ELR (cell line): ENCODE measurements at places on chromosomes 5 and 9.

DNA sequence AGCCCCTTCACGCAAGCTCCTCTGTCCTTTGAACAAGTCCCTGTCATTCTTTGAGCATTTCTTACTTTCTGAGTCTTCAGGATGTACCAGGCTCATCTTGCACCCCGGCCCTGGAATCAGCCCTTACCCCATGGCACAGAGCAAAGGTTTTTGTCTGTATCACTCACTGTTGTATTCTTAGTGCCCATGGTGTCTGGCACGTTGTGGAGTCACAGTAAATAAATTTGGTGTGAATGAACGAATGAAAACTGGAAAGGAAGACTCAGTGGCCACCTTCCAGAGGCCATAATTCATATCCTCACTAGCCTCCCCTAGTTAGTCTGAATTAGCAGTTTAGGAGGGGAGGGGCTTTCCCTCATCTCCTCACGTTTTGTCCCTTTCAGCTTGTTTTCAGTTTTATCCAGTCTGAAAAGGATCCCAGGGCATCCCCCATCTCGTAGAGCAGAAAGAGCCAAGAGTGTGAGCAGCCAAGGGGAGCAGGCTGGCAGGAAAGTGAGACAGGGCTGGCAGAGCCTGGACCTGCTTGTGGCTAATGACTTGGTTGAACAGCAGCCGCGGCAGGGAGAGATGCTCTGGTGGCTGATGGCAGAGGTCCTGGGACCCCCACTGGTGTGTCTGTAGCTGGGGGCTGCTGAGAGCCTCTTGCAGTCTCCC, 42.7 kb downstream of the ZNF618 start:
- DNase-seq, result no peak

GRCh38 chr9:5850724-5851122, 17.8 kb upstream of the ERMP1 start:
- no peak for DNase-seq

DNA sequence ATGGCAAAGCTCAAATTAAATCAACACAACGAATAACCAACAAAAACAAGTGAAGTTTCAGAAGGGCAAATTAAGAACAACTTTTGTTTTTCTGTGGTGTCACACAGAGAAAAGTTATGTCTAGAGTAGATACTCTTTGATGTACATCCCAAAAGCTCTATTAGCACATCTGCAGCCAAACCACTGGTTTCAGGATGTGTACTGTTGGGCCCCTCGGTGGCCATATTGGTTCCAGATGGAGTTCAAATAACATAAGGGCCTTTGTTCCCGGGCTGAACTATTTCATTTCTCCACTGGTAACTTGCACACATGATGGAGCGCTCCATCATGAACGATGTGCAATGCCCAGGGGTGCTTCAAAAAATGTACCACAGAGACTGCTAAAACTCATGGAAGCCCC, 126.1 kb downstream of the SEMA5A start:
- DNase-seq, result no peak

- DNase-seq, result no peak
These were observed 130.9 kb downstream of the C9orf50 start for GRCh38 chr9:129489838-129490582.

DNA sequence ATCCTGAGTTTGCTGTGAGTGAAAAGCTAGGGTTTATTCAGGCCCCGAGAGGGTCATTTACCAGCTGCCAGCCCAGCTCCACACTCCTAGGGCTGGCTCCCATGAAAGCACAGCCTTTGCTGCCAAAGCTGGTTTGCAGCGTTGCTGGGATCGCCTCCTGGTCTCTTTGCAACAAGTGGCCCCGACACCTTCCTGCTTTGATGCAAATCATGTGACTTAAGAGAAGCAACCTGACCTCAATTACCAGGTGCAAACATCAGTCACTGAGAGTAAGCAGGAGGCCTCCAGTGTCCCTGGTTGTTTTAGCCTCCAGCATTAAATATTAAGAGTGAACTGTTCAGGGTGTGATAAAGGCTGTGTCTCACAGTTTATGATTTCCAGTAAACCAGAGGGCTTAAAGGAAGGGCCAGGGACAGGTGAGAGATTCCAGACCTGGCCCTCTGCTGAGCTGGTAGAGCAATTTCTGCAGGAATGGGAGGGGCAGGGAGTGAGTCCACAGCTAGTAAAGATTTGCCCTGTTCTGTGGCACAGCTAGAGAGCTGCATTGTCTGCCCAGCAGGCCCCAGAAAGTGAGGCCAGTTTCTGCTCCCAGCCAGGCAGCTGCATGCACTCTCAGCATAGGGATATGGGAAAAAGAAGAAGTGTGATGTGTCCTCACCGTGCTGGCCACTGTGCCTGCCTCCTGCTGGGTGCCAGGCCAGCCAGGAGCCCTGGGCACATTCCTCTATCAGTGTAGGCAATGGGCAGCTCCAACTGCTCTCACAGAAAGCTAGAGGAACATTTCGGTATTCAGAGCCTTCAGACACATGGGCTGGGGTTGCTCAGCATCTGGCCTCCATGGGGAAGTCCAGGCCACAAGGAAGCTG, 58.0 kb downstream of the SLC22A5 start:
- no peak for DNase-seq

DNA sequence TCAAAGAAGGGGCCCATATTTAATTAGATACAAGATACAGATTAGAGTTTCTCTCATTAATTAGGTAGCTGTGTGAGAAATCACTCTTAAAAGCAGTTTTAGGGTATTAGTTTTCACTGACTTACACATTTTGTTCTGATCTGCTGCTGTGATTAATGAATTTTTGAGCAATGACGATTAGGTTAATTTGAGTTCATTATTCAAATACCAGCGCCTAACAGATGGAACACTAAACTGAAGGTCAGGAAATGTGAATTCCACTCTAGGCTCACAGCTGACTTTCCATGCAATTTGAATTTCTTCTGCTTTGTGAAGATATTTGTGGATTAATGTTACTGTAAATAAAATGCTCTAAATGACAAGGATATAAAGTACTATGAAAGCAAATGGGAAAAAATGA, 380.6 kb downstream of the ADGRV1 start:
- DNase-seq, result peak; percentile 8

GRCh38 chr9:84111726-84112125, 131.1 kb downstream of the RMI1 start:
- peak; percentile 39 for DNase-seq

DNA sequence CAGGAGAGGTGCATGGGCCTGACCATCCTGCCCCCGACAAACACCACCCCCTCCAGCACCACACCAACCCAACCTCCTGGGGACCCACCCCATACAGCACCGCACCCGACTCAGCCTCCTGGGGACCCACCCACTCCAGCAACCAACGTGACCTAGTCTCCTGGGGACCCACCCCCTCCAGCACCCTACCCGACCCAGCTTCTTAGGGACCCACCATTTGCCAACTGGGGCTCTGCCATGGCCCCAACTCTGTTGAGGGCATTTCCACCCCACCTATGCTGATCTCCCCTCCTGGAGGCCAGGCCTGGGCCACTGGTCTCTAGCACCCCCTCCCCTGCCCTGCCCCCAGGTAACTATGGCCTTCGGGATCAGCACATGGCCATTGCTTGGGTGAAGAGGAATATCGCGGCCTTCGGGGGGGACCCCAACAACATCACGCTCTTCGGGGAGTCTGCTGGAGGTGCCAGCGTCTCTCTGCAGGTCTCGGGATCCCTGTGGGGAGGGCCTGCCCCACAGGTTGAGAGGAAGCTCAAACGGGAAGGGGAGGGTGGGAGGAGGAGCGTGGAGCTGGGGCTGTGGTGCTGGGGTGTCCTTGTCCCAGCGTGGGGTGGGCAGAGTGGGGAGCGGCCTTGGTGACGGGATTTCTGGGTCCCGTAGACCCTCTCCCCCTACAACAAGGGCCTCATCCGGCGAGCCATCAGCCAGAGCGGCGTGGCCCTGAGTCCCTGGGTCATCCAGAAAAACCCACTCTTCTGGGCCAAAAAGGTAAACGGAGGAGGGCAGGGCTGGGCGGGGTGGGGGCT, 4.6 kb downstream of the CEL start:
- no peak for DNase-seq

DNA sequence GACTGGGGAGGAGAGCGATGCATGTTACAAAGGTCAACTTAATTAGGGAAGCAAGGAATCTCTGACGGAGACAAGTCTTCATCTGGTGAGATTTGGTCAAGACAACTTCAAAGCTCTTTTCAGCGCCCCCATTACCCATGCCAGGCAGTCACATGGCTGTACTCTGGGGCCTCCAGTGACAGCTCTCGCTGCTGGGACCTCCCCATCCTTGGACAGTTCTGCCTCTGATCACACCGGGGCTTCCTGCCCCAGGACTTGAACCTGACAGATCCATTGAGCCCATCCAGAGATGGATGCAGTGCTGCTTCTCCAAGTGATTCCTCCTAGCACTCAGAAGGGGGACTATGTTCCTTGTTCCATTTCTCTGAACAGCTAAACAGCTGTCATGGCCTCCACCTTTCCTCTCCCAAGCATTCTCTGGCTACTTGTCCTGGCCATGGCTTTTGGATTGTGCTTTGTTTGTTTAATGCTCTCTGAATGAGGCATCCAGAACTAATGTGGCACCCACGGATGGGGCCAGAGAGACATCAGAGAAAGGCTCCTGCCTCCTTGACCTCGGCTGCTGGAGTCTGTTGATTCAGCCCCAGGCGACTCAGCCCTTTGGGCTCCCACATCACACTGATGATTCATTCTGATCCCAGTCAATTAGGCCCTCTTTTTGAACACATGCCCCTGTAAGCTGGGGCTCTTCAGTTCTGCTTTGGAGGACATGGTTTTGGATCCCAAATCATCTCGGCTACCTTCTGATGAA, 122.1 kb upstream of the ADAMTS16 start:
- peak; percentile 68 for DNase-seq

DNA sequence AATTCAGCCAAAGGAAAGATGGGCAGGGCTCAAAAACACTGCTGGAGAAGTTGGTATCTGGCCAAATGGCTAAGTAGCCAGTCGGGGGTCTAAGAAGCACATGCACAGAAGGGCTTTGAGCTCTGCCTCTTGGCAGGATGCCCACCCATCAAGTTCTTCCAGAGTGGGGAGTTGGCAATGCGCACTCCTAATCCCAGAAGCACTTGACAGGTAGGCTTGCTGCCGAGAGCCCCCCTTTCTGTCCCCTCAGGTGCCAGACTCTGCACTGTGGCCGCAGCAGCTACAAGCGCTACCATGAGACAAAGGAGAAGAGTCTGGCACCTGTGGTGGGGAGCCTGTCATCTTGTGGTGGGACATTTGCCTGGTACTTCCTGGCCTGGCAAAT, 252.9 kb upstream of the SLC24A2 start:
- no peak for DNase-seq

- DNase-seq, result peak; percentile 71
These were observed 66.7 kb downstream of the PSD2 start for GRCh38 chr5:139862313-139862712.

DNA sequence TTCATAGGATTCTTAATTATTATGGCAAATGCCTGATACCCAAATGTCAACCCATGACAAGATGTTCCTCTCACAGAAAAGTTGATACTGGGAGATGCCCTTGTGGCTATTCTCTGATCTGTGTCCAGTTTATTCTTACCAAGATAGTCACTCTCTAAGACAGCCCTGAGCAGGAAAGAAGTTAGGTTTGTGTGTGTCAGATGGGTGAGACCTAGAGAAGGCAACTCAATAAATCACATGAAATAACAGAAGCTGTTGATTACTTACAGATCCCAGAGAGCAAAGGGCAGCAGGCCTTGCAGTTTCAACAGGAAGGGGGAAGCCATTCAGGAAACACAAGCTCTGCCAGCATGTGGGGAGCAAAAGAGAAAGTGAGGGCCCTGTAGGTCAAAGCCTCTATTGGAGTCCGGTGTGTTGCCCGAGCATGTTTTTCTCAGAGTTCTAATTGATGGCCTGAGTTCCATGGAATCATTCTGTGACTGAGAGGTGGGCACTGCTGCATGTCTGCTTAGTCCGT, 1193.7 kb upstream of the CDH18 start:
- DNase-seq, result no peak

DNA sequence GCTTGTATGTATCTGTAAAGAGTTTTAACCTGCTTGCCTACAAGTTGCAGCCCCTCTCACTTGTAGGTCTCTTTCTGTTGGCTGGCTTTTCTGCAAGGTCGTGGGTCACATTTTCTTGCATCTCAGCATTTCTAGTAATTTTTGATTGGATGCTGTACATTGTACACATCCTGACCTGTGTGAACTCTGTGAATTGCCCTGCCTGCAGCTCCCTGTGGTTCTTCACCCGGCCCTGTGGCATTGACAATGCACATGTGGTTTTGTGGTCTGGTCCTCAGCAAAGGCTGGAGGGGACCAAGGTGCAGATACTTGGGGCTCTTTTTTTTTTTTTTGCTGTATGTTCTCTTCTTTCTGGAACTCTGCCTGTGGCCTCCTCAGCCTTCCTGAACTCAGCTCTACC, 53.6 kb downstream of the WNK2 start:
- no peak for DNase-seq

DNA sequence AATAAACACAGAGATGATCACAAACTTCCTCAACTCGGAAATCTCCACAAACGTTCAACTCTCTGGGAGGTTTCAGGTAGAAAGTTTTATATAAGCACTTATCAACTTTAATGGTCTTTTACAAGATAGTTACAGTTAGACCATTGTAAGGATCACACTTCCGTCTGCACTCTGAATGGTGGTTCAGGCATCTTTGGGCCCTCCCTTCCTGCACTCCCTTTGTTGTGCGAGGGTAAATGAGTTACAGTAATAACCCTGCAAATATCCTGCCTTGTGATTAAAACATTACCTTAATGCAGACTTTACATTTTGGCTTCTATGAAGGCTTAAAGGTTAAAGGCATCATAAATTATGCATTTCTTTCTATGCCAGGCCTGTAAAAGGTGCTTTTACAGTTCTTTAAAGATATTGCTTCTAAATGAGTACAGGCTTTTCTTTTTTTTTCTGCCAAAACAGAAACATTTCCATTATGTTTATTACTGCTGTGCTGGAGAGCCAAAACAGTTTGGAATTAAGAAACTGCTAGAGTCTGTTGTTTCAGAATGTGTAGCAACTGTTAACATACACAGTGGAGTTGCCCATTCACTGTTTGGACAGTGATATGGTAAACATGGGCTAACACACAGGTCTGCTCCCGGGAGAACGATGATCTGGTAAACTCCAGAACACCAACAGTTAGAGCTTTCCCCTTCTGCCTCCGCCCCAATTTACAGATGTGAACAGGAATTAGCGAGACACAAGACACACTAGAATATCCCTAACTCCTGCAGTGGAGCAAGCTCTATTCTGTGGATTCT, 1.1 kb downstream of the PRUNE2 start:
- DNase-seq, result no peak

GRCh38 chr5:3595006-3595961, at the start of gene IRX1:
TSS of gene IRX1 (plus strand) at chr5:3595832. CDS start at chr5:3596106, 274 bp downstream.
- no peak for DNase-seq

DNA sequence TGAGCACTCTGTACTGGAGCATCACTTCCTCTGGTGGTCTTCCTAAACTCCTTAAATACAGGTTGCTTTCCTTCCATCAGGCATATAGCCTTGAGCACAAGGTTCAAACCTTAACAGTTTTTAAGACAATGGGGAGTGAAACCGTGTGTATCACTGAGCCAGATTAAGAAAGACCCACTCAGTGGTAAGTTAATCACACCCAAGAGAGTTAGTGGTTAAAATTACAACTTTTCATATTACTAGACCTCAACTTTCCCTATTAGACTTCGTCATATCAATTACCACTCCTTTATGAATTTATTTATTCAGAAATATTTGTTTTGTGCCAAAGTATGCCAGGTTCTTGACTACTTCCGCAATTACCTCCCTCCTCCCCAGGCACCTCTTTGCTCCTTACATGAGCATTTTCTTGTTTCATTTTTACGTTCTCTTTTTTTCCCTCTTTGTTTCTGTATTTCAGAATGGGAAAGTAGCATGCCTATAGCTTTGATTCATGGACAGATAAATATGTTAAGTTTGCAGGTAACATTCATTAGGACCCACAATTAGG, 351.0 kb downstream of the KIAA0825 start:
- no peak for DNase-seq
